H1 (cell line): ENCODE measurements at places on chromosomes 4 and X. TPM values are rescaled to one million over a fixed set of nuclear protein-coding genes. Genes with fewer than 3 reads are reported as not detected.

IQCM gene
- not detected in 2 replicates for total RNA-seq

- peaks cover 7% of the 10 kb centered on the region for H3K4me1 ChIP-seq
- H3K27ac ChIP-seq, result no peak overlapping the region
- H3K36me3 ChIP-seq, result no peaks in the 10 kb centered on the region
- no peak for DNase-seq
Measured at GRCh38 chr4:153154007-153154975, 50.0 kb upstream of the TRIM2 start.

DNA sequence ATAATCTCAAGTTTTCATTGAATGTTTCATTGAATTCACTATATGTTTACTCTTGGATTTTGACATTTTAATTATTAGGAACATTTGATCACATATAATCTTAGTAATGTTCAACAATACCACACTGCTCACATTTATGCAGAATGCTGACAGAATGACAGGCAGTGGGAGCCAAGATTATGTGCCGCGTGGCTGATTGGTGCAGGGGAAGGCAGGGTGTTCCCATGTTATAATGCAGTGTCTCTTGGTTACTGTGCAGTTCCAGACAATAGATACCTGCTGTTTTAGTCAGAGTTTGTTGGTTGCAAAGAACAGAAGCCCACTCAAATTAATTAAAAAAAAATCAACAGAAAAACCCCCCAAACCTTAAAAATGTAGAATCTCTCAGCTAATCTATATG, 33.0 kb downstream of the FHIP1A start:
- H3K27me3 ChIP-seq, result no peaks in the 10 kb centered on the region
- no peak for DNase-seq
- H3K27ac ChIP-seq, result no peak overlapping the region
- no peaks in the 10 kb centered on the region for H3K36me3 ChIP-seq
- H3K4me3 ChIP-seq, result no peak overlapping the region
- peaks cover 3% of the 10 kb centered on the region for H3K4me1 ChIP-seq

DNA sequence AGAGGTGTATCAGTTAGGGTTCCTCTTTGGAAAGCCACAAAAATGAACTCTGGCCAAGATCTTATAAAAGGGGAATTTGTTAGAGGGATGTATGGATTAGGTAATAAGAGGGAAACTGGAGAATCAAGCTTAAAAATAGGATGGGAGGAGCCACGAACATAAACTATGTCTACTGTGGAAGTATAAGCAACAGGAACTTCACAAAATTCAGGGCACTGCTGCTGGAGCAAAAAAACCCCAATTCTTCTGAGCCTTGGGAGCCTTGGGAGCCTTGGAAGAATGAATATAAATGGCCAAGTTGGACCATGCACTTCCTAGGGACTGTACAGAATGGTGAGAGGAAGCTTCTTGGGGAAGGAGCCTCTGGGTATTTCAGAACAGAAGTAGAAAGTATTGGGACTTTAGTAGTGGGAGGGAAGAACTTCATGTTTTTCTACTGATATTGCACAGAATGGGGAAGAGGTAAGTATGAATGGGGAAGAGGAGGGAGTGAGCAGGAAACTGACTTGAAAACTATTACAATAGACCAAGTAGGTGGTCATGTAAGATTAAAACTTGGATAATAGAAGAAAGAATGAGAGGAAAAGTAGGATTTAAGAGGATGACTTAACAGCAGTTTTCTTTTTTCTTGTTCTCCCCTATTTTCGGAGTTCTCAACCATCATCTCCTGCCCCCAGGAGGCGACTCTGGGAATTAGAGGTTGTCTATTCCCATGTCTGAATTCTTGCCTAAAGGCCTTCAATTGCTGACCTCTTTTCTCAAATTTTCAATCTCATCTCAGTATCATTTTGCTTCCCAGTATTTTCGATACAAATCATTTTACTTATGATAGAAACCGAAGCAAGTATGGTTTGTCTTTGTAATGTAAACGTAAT, 44.4 kb upstream of the TAPT1 start:
- H3K4me1 ChIP-seq, result no peaks in the 10 kb centered on the region
- H3K4me3 ChIP-seq, result no peak overlapping the region
- no peaks in the 10 kb centered on the region for H3K36me3 ChIP-seq
- H3K27me3 ChIP-seq, result no peaks in the 10 kb centered on the region
- H3K27ac ChIP-seq, result no peak overlapping the region
